ENCODE measurements at places on chromosomes 6 and 20. TPM values are rescaled to one million over a fixed set of nuclear protein-coding genes. Genes with fewer than 3 reads are reported as not detected.

- DNase-seq, result peak; percentile 23
These were observed 88.8 kb upstream of the SOX4 start for GRCh38 chr6:21504790-21505189.

Gene DYNLT2
- total RNA-seq, result 0.20 TPM

DNA sequence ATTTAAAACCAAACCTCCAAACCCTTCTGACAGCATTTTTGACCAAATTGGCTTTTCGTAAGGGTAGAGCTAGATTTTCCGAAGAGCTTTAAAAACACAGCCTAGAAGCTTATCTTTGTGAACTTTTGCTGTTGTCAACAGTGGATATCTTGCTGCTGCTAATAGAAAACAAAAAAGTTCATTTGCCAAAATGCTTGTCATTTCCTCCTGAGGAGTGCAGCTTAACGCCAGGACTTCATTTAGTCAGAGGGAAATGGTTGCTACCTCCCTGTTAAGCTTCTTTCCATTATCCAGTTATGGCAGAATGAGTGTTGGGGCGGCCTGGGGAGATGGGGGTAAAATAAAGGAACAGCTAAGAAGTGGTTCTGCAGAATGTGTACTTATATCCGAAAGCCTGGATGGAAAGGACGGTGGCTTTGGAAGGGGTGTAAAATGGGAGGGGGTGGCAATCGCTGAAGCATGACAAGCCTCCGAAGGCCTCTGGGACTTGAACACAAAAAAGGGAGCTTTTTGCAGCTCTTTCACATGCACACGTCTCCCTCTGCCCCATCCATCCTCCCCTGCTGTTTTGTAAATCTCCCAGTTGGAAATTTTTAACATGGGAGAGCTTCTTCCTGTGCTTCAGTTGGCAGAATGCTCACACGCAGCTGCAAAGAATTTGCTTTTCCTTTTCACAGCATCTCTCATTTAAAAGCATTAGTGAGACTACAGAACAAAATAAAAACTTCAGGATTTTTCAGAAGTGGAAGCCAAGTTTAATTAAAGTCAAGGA is 22.5 kb downstream of the JARID2 start:
- no peak for DNase-seq

DNA sequence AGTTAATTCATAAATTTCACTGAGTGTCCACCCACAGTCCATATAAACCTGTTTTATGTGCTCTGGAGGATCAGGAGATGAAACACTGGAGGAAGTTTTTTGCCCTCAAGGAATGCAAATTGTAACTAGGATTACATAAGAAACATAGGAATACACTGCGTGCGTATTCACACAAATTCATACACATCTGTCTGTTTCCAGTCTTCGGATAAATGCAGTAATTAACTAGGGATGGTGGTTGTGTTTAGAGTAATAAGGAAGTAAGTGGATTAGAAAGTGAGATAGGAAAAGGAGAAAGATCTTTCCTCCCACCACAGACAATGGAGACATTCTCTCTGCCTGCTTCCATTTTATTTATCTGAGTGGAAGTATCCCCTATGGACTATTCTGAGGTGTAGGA is 35.7 kb upstream of the POPDC3 start:
- DNase-seq, result no peak

Data from right atrium auricular region (tissue), 2 donors.